ENCODE measurements at places on chromosomes 11 and 22.

DNA sequence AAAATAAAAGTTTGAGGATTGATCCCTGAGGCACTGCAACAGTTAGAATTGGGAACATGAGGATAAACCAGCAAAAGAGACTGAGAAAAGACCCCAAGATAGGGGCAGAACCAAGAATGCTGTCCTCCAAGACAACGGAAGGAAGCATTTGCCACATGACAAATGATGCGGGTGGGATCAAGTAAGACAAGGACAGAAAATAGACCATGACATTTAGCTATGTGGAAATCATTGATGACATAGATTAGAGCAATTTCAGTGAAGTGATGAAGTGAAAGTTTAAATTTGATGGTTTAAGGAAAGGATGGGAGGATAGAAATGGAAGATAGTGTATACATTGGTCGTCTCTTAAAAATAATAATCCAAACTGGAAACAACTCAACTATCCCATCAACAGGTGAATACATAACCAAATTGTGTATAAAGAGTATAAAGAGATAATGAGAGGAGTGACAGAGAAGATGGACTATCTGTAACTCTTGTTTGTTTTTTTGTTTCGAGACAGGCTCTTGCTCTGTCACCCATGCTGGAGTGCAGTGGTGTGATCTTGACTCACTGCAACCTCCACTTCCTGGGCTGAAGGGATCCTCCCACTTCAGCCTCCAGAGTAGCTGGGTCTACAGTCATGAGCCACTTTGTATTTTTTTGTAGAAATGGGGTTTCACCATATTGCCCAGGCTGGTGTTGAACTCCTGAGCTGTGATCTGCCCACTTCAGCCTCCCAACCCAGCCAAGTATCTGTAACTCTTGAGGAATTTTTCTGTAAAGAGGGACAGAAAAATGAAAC is 48.7 kb upstream of the FDX1 start:
- no peak for DNase-seq

GRCh38 chr11:15625691-15626090 is 511.0 kb downstream of the INSC start:
- DNase-seq = no peak

GRCh38 chr22:28710576-28711191 is 30.9 kb downstream of the CHEK2 start:
- peak; percentile 78 for DNase-seq

DNA sequence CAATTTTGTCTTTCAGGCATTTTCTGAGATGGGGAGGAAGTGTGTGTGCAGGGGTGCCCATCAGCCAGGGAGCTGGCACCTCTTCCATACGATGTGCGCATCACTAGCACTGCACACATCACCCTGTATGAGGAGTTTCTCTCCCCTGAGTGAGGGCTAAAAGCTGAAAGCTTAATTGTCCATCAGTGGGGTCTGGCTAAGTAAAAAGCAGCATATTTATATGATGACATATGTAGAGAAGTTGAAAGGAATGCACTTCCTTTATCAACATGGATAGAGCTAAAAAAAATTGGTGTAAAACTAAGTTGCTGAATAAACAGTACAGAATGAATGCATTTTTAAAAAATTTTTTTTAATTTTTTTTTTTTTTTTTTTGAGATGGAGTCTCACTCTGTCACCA is 4.0 kb downstream of the VSTM5 start:
- DNase-seq = no peak

GRCh38 chr22:23537416-23537815 is 42.7 kb downstream of the IGLL1 start:
- no peak for DNase-seq

GRCh38 chr22:49540913-49541692 is 286.6 kb downstream of the BRD1 start:
- DNase-seq = no peak

DNA sequence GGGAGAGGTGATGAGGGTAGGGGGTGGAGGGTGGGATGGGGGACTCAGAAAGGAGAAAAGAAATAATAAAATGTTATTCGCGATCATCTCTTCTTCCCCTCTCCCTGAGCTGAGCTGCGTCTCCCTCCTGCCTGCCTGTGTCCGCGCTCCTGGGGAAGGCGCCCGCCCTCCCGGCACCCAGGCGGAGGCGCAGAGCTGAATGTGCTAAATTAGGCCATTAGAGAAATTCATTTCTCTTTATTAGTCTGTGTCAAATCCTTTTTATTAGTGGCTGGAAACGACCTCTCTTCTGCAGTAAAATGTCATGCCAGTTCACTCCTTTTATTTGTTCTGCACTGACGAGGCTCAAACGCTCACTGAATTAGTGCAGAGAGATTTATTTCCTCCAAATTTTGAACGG is 116.1 kb downstream of the FEZ1 start:
- no peak for DNase-seq

DNA sequence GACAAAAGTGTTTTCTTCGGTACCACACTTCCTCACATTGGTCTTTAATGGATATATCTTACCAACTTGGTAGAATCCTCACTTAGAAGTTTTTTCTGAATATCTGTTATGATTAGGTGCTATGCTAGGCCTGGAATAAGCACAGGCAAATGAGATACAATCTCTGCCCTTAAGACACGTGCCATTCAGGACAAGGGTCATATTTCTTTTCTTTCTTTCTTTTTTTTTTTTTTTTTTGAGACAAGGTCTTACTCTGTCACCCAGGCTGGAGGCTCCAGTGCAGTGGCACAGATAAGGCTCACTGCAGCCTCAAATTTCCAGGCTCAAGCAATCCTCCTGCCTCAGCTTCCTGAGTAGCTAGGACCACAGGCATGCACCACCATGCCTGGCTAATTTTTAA is 23.0 kb downstream of the WBP2NL start:
- no peak for DNase-seq

DNA sequence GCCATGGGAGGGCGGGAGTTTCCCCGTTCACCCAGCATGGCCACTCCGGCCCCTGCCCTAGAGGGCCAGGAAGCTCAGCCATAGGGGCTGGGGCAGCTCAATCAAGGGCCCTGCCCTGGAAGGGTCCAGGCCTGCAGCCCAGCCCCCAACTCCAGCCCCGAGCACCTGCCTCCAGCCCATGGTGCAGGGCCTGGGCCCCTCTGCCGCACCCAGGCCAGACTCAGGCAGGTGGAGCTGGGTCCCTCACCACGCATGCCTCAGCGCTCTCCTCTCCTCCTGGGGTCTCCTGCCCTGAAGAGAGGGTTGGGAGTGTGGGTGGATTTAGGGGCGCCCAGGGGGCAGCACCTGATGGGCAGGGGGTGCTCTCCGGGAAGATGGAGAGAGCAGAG is 13.1 kb downstream of the MLC1 start:
- no peak for DNase-seq

Data from epithelial cell of esophagus (primary cell).